HCT116 (cell line): ENCODE measurements at places on chromosomes 5 and 9. TPM values are rescaled to one million over a fixed set of nuclear protein-coding genes. Genes with fewer than 3 reads are reported as not detected.

GRCh38 chr5:144585681-144586080, 415.0 kb downstream of the KCTD16 start:
- no peaks in the 10 kb centered on the region for H3K27me3 ChIP-seq
- H3K27ac ChIP-seq, result no peak overlapping the region
- no peaks in the 10 kb centered on the region for H3K4me1 ChIP-seq

- H3K27ac ChIP-seq, result peak overlapping the region; percentile 19; the same call in 1 of the 2 replicates
- no peak overlapping the region for H3K4me3 ChIP-seq
- peak; percentile 72 for DNase-seq
Observed at GRCh38 chr5:125277494-125278154, 531.2 kb upstream of the ZNF608 start.

DNA sequence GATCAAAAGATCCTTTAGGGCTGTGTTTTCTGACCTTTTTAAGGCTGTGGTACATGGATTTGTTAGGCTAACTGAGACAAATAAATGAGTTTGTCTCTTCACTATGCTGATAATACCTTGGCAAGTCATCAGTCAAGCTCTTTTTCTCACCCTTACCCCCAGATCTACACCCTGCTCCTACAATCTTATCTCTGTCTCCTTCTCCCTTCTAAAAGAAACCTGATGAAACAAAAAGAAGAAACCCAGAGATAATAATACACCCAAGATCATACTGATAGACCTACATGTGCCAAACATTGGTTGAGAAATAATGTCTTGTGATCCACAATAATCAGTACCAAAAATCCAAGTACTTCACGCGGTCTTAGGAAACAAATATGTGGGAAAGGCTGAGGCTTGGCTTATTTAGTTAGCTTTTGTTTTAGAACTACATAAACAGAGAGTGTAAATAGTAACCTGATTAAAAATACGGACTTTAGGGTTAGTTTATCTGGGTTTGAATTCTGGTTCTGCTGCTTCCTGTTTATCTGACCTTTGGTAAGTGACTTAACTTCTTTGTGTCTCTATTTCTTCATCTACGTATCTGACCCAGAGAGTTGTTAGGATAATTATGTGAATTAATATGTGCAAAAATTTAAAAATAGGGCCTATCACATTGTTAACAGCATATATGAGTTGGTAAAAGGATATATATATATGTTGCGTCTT, 24.8 kb upstream of the PDCD1LG2 start:
- H3K36me3 ChIP-seq, result no peaks in the 10 kb centered on the region
- H3K4me3 ChIP-seq, result no peak overlapping the region
- no peaks in the 10 kb centered on the region for H3K27me3 ChIP-seq
- no peaks in the 10 kb centered on the region for H3K4me1 ChIP-seq
- DNase-seq, result no peak

GRCh38 chr5:121175986-121176385, 675.7 kb upstream of the FTMT start:
- no peak overlapping the region for H3K27ac ChIP-seq
- DNase-seq, result no peak
- no peak overlapping the region for H3K4me3 ChIP-seq
- no peaks in the 10 kb centered on the region for H3K27me3 ChIP-seq
- no peaks in the 10 kb centered on the region for H3K36me3 ChIP-seq

Gene RGS7BP
- total RNA-seq, result not detected

Gene GPR151
- total RNA-seq, result not detected
